Lower leg skin (tissue), 4 donors: ENCODE measurements at places on chromosomes 5 and 9.

- no peak for DNase-seq
Measured at GRCh38 chr5:174827558-174827957, 103.2 kb downstream of the MSX2 start.

DNA sequence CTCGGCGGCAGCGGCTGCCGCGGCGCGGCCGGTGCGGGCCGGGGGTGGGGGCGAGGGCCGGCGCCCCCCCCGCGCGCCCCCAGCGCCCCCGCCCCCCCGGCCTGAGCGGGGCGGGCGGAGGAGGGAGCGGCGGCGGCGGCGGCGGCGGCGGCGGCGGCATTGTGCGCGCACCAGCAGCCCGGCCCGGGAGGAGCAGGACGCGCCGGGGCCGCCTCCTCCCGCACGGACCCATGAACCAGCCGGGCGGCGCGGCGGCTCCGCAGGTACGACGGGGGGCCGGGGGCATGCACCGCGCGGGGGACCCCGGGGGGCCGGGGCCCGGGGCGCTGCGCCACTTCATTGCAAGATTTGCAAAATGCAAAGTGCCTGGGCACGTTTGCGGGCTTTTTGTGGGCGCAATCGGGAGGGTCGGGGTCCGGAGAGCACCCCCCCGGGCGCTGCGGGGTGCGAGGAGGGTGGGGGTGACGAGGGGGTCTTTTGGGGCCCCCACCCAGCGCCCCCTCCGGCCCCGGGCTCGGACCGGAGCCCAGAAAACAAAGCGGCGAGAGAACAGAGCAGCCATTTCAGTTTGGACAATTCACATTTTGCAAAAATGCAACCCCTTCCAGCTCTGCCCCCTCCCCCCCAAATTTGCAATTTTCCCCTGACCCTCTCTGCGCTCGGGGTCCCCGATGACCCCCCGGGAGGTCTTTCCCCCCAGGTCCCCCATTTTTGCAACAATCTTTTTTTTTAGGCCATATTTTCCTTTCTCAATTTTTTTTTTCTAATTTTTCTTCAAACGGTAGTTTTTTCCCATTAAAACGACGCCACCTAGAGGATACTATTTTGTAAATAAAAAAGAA is at the start of gene ZNF618:
Gene ZNF618 (plus strand): TSS at position 159 of the 842 bp plus-strand sequence. CDS start 72 bp downstream, at position 231.
- no peak for DNase-seq

GRCh38 chr9:87597710-87598443 is 100.2 kb downstream of the DAPK1 start:
- no peak for DNase-seq

- no peak for DNase-seq
Measured at GRCh38 chr5:92332039-92332438, 948.9 kb upstream of the ARRDC3 start.

DNA sequence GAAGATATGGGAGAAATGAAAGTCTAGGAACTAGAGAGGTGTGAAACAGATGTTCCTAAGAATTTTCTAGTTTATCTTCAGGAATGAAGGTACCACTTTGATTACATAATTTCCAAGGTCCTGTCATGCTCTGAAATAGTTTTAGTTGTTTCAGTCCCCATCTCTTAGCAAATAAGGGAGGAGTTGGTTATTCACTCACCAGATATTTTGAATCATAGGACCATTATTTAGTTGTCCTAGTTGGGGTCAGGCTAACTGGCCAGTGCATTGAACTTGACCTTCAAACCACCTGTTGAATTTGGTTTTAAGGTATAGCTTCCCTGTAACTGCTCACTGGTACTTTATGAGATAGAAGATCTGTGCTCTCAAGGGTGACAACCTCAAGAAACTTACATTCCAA is 53.9 kb upstream of the TNFAIP8 start:
- DNase-seq = no peak

DNA sequence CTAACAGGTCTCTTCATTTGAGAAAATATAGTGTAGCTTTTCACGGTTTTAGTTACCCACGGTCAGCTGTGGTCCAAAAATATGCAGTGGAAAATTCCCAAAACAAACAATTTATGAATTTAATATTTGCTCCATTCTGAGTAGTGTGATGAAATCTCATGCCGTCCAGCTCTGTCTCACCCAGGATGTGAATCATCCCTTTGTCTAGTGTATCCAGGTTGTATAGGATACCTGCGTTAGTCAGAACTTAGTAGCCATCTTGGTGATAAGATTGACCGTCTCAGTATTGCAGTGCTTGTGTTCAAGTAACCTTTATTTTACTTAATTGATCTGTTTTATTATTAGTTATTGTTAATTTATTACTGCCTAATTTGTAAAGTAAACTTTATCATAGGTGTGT is 41.1 kb downstream of the NDUFS4 start:
- DNase-seq = no peak

DNA sequence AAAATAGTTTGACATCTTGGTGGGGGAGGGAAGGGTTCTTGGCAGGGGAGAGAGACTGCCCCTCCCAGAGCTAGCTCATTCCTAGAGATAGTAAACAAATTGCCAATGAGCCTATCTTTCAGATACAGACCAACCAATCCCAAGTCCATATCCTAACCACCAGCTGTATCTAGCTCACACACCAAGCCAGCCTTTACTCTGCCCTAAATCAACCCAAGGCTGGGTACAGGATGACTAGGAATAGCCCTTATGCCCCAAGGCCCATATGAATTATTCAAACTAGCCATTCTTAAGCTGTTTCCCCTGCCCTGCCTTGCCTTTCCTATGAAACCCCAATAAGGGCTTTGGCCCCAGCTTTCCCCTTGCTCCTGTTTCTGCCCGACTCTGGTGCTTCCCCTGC is 281.3 kb upstream of the PANK3 start:
- no peak for DNase-seq

- DNase-seq = no peak
Measured at GRCh38 chr9:124254261-124254682, 3.5 kb upstream of the NEK6 start.

- no peak for DNase-seq
Measured at GRCh38 chr9:74037274-74037673, 459.9 kb upstream of the RORB start.

- DNase-seq = no peak
Measured at GRCh38 chr5:35881758-35882157, 25.1 kb downstream of the IL7R start.
